Stimulated activated naive CD4-positive, alpha-beta T cell (primary cell): ENCODE measurements at places on chromosomes 5 and 9.
A peak's percentile ranks its signal among the peaks of the same experiment; 100 is the strongest.

DNA sequence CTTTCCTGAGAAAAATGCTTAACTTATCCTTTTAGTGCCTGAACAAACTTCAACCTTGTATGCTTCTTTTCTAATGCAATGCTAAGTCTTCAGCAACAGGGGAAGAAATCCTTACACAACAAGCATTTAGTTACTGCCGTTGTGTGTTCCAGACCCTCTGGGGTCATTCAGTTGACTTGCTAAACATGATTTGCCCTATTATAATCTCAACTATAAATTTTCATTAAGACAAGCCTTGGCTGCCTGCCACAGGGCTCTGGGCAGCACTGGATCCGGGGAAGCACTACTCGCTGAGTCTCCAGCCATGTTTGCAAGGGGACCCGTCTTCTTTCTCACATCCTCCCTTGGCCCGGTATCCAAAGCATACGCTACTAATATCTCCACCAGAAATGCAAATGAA is 58.1 kb downstream of the PTCH1 start:
- no peak for DNase-seq

DNA sequence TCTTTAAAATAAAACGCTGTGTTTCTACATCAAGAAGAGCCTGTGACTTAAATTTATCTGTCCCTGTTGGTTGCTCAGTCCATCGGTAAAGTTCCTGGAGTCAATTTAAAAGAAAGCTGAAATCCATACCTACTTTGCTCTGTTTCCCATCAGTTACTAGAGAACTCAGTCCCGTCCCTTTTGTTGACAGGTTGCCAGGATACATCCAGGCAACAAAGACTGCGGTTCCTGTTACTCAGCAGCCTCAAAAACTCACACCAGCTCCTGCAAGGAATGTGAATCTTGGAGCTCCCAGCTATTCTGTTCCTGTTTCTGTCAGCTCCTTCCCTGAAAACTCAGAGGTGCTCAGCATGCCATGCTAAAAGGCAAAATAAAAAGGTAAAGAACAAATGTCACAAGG is at the start of gene ZNF474:
Gene ZNF474, plus strand, starts transcription at position 241 of the 400 bp plus-strand sequence. CDS start 22,445 bp downstream, outside the sequence.
- no peak for DNase-seq

DNA sequence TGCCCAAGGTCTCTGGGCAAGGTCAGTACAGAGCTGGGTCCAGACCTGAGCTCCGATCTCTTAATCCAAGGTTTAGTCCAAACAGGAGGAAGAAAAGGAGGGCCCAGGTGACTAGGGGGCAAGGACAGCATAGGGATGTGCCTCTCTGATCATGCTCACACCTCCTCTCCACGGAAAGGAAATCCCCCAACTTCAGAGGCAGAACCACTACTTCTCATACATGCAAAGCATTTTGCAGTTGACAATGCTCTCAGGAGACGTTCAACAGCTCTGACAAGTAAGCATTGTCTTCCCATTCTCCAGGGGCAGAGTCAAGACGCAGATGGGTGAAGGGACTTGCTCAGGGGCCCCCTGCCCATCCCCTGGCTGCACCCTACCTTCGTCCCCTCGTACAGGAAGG is 8.7 kb upstream of the CORO2A start:
- DNase-seq, result no peak

DNA sequence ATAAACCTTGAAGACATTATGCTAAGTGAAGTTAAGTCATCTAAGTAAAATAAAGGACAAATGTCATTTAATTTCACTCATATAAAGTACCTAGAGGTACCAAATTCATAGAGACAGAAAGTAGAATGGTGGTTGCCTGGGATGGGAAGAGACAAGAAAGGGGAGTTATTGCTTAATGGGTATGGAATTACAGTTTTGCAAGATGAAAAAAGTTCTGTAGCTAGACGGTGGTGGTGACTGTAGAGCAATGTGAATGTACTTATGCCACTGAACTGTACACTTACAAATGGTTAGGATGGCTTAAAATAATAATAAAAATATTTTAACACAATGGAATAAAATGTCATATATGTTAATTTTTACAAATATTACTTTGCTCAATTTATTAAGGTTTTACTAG is 128.0 kb downstream of the MPDZ start:
- no peak for DNase-seq

- DNase-seq, result no peak
These were observed 28.1 kb downstream of the GPX3 start for GRCh38 chr5:151048526-151048925.

DNA sequence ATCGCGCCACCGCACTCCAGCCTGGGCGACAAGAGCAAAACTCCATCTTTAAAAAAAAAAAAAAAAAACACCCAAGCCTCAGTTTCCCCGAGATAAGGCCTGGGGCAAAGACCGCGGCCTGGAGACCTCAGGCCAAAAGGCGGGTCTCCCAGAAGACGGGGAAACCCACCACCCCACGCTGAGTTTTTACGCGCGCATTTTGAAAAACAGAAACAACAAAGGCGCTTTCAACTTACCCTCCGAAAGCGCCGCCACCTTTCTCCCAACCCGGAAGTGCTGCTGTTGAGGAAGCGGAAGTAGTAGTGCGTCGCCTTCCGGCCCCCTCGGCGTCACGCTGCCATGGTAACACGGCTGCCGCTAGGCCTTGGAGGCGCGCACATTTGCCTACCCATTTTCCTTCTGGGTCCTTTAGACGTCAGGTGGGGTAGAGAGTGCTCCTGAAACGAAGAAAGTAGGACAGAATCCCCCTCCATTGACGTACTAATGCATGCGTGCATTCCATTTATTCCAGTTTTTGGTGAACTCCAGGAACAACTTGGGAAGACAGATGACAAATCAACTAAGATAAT is at the start of gene TTF1:
Gene TTF1, minus strand, starts transcription at position 287 of the 569 bp plus-strand sequence. CDS start 4,019 bp downstream, outside the sequence.
- peak; percentile 87 for DNase-seq

- DNase-seq, result no peak
These were observed 232.3 kb upstream of the WWC1 start for GRCh38 chr5:168059131-168059530.

- no peak for DNase-seq
These were observed 93.1 kb downstream of the NXNL2 start for GRCh38 chr9:88628114-88628513.

- DNase-seq, result no peak
These were observed 8.0 kb upstream of the WHRN start for GRCh38 chr9:114513055-114513958.

GRCh38 chr9:86903734-86904085 is 43.6 kb downstream of the GAS1 start:
- no peak for DNase-seq

GRCh38 chr5:92849756-92850155 is 731.3 kb downstream of the NR2F1-AS1 start:
- no peak for DNase-seq

DNA sequence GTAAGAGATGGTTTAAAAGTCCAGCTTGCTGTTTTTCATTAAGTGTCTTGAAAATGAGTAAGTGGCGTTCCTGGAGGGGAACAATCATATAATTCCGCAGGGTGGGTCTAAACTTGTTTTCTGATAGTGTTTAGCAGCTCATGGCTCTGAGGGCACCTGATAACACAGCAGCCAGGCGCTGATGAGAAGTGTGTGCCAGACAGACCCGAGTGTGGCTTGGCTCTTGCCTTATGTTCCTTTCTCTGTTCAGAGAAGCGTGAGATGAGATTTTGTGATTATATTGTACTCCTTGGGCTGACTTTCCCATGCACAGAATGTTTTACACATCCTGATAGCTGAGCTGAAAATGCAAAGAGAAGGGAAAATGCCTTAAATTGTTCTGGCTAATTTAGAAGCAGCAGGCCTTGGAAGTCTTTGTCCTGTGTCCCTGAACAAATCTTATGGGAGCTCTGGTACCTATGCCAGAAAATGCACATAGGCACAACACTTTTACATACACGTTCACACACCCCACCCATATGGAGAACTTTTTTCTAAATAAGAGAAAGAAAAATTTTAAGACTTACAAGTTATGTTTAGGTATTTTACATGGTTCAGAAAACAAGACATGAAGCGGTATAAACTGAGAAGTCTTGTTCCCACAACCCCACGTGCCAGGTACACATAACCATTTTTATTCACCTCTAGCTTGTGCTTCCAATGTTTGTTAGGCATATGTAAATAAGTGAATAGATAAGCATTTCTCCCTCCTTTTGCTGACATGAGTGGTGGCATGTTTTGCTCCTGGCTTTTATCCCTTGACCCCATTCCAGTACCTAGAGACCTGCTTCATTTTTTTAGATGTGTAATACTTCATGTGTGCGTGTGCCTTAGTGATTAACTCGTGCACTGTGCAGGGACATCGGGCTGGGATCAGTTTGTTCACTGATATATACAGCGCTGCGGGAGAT is 152.2 kb upstream of the OTULINL start:
- no peak for DNase-seq

DNA sequence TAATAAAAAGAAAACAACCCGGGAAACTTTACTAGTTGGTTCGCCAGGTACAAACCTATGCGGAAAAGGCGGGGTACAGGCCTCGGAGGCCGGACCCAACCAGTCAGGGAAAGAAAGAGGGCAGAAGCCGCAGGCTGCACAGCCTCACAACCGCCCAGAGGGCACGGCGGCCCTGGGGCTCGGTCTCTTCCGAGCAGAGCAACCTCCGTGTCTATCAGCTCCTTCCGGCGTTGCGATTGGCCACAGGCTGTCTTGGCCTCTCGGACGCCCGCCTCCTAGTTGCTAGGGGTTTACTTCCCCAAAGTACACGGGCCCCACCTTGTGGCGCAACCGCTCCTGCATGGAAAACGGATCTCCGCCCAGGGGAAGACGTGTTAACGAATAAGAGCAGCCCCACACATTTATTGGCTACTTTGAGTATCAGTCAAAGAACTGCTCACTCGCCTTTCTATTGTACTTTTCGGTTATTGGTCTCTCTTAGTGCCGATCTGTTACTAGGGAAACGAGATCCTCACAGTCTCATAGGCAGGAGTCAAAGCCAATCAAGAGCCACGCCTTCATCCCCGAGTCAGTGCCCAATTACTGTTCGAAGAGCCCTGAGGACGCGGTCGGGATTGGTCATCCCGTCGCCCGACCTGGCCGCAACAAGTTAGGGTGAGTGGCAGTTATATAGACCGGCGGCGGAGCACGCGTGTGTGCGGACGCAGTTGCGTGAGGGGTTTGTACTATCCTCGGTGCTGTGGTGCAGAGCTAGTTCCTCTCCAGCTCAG is at the start of gene G3BP1:
Gene G3BP1, plus strand, starts transcription at position 696 of the 770 bp plus-strand sequence. CDS start 14,667 bp downstream, outside the sequence.
- DNase-seq, result peak; percentile 100

DNA sequence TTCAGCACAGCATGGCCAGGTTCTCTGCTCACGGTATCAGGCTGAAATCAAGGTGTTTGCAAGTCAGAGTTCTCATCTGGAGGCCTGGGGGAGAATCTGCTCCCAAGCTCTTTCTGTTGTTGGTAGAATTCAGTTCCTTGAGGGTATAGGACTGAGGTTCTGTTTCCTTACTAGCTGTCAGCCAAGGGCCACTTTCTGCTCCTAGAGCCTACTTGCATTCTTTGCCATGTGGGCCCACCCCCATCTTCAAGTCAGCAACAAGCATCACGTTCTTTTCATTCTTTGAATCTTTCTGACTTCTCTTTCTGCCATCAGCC is 7.4 kb upstream of the CDC42SE2 start:
- DNase-seq, result no peak

GRCh38 chr5:172855597-172856292 is 21.7 kb downstream of the ERGIC1 start:
- DNase-seq, result no peak

DNA sequence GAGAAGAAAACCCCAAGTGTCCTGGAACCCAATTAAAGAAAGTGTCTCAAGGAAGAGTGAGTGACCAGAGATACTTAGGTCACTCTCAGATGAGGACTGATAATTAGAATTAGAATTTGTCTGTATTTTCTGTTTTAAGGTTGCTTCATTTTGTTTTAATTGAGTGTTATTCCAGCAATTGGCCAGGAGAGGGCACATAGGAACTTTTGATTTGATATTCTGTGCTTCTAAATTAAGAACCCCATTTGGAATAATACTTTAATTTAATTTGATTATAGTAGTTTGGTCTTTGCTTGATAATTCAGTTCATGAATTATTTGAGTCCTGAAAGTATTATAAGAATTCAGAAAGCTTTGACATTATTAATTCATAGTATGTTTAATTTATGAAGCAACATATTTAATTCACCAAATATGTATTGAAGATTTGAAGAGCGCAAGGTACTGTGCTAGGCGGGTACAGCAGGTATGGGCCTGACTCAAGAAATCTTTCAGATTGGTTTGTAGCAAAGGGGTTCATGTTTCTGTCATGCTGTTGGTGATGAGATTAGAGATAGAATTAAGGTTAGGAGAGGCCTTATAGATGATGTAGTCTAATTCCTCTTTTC is 4.9 kb downstream of the MRPL22 start:
- DNase-seq, result no peak

DNA sequence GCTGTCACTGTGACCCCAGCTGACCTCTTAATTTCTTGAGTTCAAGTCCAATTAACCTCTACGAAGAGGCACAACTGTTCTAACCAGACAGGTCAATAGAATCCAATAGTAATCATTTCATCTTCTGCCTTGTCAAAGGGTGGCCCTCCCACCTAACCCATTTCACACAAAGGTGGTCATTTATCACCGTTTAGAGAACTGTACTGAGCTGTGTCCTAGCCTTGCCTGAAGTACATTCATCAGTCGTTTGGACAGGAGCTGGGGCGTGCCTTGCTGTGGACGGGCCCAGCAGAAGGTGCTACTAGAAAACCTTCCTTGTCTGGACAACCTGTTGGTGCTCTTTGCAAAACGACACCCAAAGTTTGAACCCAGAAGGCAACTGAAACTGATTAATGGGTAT is 605.4 kb downstream of the ISL1 start:
- DNase-seq, result no peak

- DNase-seq, result no peak
These were observed 1365.5 kb upstream of the CDH9 start for GRCh38 chr5:28403846-28404245.

GRCh38 chr5:41191249-41191648 is 22.1 kb downstream of the C6 start:
- DNase-seq, result no peak

- DNase-seq, result no peak
These were observed 599 bp downstream of the LYRM7 start for GRCh38 chr5:131171276-131171810.

DNA sequence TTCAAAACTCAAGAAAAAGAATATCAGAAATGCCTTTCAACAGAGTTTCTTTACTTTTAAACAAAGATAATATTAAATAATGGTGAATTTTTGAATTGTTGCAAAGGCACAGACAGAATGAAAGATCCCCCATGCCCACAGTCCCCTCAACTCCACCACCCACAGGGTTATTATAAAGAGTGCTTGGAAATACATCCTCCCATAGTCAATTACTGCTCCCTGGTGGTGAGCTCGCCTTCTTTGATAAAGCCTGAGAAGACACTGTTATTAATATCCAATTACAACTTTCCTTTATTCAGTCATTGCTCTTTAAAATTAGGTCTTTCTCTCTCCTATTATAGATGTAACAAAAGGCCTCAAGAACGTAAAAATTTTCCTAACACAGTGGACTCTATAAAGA is 490.2 kb upstream of the RORB start:
- DNase-seq, result no peak
